Cerebellar nuclear complex (tissue), 1 donor: ENCODE measurements at places on chromosomes 5 and 9.

DNA sequence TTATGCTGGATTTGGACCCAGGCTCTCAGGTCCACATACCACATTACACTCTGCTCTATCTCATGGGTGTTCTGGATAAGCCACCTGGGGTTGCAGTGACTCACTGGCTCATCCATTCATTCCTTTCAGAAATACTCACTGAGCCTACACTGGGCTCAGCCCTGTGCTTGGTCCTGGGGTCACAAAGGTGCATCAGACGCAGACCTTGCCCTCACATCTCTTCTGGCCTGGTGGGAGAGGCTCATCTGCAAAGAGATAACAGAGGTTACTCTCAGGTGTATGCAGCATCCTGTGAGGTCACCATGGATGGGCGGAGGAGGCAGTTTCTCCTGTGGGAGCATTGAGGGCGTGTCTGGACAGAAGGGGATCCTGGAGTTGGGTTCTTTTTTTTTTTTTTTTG lies 12.1 kb downstream of the CDHR2 start:
- no peak for DNase-seq

GRCh38 chr9:134454476-134454857 lies 128.2 kb downstream of the RXRA start:
- no peak for DNase-seq

GRCh38 chr5:61916621-61917620 lies 389.1 kb upstream of the KIF2A start:
- DNase-seq: no peak

GRCh38 chr5:140024928-140025327 lies 18.2 kb downstream of the NRG2 start:
- no peak for DNase-seq

GRCh38 chr5:131382407-131383395 lies 118.8 kb downstream of the CDC42SE2 start:
- DNase-seq: no peak

GRCh38 chr5:170611449-170612090 lies 107.8 kb downstream of the KCNIP1 start:
- DNase-seq: no peak

DNA sequence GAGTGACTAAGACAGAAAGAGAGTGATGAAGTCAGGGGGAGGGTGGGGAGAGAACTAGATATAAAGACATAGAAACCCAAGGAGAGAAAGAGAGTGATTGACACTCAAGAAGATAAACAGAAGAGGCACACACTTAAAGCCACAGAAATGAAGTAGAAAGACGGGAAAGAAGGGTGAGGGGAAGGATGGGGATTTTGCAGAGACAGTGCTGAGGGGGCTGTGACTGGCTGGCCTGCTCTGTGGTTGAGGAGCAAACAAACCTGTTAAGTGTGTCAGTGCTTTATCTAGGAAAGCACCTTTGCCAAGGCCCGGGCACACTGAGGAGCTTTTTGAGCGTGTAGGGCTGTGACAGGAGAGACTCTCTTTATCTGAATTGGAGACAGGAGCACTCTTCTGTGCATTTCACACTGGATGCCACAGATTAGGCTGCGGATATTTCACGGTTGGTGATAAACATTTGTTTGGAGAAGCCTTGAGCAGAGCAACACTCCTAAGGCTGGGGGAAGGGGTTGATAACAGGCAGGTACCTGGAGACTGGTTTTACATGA lies 109.1 kb downstream of the DOCK2 start:
- DNase-seq: no peak

DNA sequence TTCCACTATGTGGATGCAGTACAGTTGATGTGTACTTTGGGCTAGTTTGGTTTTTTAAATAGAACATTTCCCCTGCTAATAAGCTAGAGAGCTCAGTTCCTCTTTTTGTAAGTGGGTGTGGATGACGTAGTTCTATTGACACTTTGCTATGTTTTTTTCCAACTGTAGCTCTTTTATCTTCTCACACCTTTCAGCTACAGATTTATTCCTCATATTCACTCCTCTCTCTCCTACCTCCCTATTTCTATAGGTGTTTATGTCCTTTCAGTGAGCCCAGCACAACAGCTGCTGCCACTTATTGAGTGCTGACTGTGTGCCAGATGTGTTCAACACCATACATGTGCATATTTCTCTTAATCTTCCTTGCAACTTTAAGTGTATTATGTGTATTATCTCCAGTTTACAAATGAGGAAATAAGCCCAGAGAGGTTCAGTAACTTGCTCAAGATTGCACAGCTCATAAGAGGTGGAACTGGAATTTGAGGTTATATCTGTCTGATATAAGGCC lies 215.7 kb downstream of the SEMA6A start:
- DNase-seq: no peak

GRCh38 chr5:142358121-142358520 lies 33.3 kb upstream of the SPRY4 start:
- no peak for DNase-seq

- DNase-seq: no peak
Measured at GRCh38 chr5:73359395-73359794, 89.2 kb downstream of the FOXD1 start.

GRCh38 chr9:130461218-130461630 lies 16.5 kb downstream of the ASS1 start:
- DNase-seq: no peak

- DNase-seq: no peak
Measured at GRCh38 chr5:140398379-140398811, 3.2 kb upstream of the ANKHD1 start.

DNA sequence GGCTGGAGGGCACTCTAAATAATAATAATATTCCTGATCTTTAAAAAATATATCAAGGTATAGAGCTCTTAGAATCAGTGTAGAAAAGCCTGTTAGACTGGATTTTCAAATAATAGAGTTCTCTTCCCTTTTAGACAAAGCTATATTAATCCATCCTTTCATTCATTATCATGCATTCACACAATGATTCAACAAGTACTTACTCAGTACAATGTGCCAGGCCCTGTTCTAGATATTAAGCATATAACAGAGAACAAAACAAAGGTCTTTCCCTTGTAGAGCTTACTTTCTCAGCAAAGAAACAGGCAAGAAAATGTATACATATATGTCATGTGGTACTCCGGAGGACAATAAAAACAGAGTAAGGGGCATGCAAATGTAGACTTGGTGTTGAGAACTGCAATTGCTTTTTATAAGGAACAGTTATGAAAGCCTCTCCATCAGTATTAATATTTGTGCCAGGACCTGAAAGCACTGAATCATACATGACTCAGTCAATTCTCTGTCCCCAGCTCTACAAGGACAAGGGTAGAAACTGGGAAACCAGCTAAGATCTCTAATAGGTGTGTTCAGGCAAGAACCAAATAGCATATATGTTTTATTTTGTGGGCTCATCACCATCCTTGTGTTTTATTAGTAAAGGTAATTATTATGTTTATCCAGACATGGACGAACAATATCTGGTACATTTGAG lies 72.2 kb downstream of the PIP5K1B start:
- DNase-seq: no peak

- no peak for DNase-seq
Measured at GRCh38 chr9:35797311-35798109, 6.1 kb downstream of the NPR2 start.

DNA sequence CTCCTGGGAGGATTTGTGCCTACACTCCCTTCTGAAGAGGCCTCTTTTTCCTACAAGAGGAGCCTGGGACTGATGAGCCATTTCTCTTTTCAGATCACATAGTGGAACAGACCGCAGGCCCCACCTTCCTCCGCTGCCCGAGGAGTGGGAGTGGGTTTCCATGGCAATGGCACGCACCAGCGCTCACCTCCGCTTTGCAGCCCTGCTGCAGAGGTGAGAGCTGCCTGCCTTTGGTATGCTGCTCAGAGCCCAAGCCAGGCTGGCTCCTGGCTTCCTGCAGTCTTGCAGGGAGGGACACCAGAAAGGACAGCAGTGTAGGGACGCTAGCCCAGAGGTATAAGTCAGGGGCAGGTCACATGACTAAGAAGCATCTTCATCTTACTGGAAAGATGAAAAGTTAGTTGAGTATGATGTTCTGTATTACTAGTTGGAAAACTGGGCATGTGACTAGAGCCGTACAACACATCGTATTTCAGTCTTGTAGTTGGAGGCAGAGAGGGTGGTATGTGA lies 12.4 kb downstream of the PTTG1 start:
- DNase-seq: no peak

- no peak for DNase-seq
Measured at GRCh38 chr5:77816686-77817085, 40.5 kb upstream of the TBCA start.

GRCh38 chr9:89153232-89154017 lies 25.2 kb downstream of the SHC3 start:
- no peak for DNase-seq

GRCh38 chr5:89106480-89106879 lies 223.5 kb upstream of the MEF2C start:
- DNase-seq: no peak

DNA sequence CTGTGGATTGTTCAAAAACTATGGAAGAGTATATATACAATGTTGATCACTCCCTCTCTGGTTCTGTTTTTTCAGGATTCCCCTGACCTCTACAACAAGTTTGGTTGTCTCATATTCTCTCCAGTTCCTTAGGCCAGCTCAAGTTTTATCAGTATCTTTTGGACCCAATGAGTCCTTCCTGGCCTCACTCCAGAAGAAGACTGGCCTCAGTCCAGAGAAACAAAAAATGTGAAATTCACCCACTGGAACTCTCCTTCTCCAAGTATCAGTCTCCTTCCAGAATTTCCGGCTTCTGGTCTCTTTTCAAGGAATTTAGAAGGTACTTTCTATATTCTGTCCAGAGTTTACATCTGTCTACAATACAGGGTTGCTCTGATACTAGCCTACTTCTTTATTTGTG lies 537.8 kb upstream of the FTMT start:
- DNase-seq: no peak

DNA sequence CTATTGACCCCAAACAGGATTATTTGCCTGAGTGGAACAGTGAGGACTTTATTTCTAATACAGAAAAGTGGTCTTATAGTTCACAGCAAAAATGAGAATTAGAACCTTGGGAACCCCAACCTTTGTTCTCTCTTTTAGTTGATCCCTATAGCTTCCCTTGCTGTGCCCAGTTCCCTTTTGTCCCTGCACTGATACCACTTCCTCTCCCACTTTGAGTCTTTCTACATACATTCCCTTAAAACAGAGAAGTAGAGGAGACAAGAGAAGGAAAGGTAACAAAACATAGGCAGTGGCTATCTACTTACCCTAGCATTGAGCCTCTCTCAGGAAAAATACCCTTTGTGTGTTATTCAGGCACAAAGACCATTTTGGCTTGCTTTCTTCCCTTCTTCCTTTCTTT lies 246.4 kb downstream of the FAM114A2 start:
- no peak for DNase-seq

DNA sequence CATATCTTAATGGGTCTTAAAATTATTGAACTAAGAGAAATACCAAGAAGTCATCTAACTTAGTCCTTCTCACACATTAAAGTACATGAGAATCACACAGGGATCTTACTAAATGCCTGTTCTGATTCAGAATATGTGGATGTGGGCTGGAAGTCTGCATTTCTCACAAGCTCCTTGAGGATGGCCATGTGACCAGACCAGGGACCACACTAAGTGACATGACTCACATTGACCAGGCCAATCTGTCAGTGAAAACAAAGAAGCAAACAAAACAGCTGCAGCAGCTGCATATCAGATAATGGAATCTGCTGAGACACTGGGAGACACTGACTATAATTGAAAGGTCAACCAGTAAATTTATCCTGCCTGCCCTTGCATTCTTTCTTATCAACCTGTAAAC lies 110.5 kb downstream of the ADAMTS12 start:
- DNase-seq: no peak

- DNase-seq: no peak
Measured at GRCh38 chr5:132748522-132749000, 1.3 kb downstream of the CCNI2 start.

- no peak for DNase-seq
Measured at GRCh38 chr9:36959681-36960574, 74.1 kb downstream of the PAX5 start.

DNA sequence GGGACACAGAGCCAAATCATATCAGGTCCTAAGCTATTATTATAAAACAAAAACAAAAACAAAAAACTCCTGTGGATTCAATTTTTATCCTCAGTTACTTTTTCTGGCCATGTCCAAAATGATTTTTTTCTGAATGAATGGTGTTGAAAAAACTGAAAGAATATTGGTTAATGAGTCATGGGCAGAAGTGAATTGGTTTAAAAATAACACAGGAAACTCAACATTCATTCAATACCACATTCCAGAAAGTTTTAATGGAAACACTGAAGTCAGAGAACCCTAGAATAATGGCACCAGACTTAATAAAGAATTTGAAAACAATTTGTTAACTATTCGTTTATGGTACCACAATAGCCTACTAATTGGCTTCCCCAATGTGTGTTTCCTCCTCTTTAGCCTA lies 102.4 kb upstream of the CDH9 start:
- no peak for DNase-seq

- DNase-seq: no peak
Measured at GRCh38 chr9:137217276-137218211, 4.5 kb downstream of the RNF208 start.

GRCh38 chr9:127524373-127524772 lies 73.1 kb downstream of the LRSAM1 start:
- no peak for DNase-seq

- DNase-seq: no peak
Measured at GRCh38 chr5:12745537-12745936, 841.3 kb upstream of the CTNND2 start.

DNA sequence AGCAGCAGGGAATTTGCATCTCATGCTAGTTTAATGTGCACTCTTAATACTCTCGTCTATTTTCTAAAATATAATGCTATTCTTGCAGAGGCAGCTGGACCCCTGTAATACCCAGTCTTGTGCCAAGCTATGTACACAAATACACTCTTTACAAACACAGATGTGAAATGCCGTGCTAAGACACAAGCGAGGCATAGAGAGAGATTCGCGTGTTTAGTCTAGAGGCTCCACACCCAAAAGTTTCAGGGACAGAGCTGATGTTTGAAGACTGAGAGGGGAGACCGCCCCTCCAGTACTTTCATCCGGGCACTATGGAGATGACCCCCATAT lies 1.2 kb downstream of the DPYSL3 start:
- DNase-seq: no peak

GRCh38 chr9:33017283-33018041 lies 7.6 kb upstream of the DNAJA1 start:
- no peak for DNase-seq

GRCh38 chr5:55572020-55572419 lies 37.3 kb upstream of the PLPP1 start:
- no peak for DNase-seq

GRCh38 chr5:116437922-116438578 lies 136.6 kb downstream of the SEMA6A start:
- no peak for DNase-seq

GRCh38 chr5:135308245-135308644 lies 90.8 kb downstream of the MACROH2A1 start:
- no peak for DNase-seq

DNA sequence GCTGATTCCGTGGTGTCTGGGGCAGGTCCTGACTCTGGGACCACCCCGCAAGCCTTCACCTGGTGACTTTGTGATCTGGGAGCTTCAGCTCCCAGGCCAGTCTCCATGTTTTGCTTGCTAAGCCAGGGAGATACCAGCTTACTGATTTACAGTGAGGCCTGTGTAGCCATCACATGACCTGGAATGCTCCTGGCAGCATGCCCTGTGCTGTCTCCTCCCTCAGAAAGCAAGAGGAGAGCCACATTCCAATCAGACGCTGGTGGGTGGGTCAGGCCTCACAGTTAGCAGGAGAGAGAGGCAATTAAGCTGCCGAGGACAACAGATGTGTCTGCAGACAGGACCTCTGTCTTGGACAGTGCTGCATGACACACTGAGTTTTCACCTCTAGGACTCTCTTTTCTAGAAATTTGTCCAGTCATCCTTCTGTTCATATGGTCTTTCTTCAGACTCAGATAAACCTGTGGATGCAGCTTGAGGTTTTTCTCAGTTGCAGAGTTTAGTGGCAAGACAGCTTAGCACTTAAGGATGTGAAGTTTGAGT lies 24.4 kb upstream of the GRPEL2 start:
- no peak for DNase-seq
